NCI-H1436 treated with DMSO at 0.1 percent for 48 hours (cell line): ENCODE measurements at places on chromosomes 1 and 21.
A peak's percentile ranks its signal among the peaks of the same experiment; 100 is the strongest.

- DNase-seq, result no peak
Observed at GRCh38 chr1:172499636-172500141, 33.3 kb upstream of the SUCO start.

- no peak for DNase-seq
Observed at GRCh38 chr1:84353695-84354094, 44.6 kb upstream of the DNASE2B start.

GRCh38 chr1:26690576-26691031 lies 5.2 kb upstream of the ARID1A start:
- no peak for DNase-seq

DNA sequence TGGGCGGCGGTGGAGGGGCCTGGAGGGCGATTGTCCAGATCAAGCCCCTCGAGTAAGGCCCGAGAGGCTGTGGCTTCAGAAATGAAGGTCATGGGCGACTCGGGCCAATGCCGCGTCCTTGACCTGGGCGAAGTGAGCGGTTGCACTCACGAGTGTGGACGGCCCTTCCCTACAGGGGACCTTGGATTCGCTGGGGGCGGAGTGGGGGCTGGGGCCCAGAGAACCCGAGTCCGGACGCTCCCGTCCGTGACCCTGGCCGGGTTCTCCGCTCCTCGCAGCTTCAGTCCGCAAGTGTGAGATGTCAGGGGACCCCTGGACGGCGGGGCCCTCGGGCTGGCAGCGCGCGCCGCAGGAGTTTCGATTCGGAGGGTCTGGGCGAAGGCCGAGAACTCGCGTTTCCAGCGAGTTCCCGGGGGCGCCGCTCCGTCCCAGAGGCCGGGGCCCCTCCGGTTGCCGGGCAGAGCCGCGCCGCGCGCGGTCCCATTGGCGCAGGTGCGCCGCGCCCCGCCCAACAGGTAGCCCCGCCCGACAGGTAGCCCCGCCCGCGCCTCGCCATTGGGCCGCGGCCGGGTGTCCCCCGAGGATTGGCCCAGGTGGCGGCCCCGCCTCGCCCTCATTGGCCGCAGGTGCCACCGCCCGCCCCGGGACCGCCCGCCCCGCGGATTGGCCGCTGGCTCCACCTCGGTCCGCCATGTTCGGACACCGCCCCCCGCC lies at the start of gene PRKCZ:
TSS of gene PRKCZ (plus strand) at position 694 of the 714 bp plus-strand sequence. CDS start 220 bp downstream, outside the sequence.
- peak; percentile 4 for DNase-seq

DNA sequence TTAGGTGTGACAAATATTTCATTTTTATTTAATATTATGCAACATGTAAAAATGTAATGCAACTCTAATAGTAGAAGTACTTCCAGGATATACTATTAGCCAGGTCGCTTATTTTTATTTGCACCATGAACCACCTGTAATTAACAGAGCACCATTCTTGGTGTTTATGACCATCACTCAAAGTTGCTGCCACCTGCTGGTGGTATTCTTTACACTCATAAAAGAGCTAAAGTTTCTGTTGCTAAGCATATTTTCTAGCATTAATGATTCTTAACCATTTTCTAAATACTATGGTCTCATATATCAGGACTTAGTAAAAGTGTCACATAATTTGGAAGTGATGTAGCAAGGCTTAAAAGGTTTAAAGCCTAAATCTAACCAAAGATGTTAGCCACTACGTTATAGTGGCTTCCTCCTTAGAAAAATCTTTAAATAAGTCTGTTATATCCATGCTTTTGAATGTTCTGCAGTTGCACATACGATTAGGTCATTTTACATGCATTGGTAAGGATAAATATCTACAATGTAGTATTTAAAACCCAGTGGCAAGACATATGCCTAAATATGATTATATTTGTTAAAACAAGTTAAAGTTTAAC lies 244.5 kb downstream of the NEGR1 start:
- DNase-seq, result no peak

DNA sequence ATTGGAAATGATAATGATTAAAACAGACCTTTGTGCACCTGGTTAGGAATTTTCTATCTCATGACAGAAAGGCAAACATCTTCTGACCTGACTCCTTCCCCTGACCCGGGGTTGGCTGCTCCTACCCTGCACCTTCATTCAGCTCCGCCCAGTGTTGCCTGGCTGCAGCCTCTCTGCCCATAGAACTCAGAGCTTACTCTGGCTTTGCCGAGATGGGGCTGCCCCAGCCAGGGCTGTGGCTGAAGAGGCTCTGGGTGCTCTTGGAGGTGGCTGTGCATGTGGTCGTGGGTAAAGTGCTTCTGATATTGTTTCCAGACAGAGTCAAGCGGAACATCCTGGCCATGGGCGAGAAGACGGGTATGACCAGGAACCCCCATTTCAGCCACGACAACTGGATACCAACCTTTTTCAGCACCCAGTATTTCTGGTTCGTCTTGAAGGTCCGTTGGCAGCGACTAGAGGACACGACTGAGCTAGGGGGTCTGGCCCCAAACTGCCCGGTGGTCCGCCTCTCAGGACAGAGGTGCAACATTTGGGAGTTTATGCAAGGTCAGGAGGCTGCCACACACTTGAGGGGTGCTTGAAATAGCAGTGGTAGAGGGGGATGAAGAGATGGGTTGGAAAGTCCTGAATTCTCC lies at the start of gene DIO1:
TSS of gene DIO1 (plus strand) at position 189 of the 638 bp plus-strand sequence. CDS start at position 213, 24 bp downstream.
- DNase-seq, result no peak

- DNase-seq, result no peak
Observed at GRCh38 chr1:162384116-162384515, 2.6 kb downstream of the C1orf226 start.

- no peak for DNase-seq
Observed at GRCh38 chr1:205064301-205064700, 20.0 kb downstream of the TMEM81 start.

GRCh38 chr1:59006289-59006658 lies 222.4 kb upstream of the JUN start:
- DNase-seq, result no peak

- DNase-seq, result no peak
Observed at GRCh38 chr1:41496080-41497055, 11.9 kb upstream of the EDN2 start.

- DNase-seq, result no peak
Observed at GRCh38 chr1:182955596-182956588, 2.9 kb upstream of the SHCBP1L start.

GRCh38 chr1:164771619-164772361 lies 212.8 kb downstream of the PBX1 start:
- no peak for DNase-seq

- DNase-seq, result no peak
Observed at GRCh38 chr1:21149855-21150432, 26.8 kb downstream of the EIF4G3 start.

DNA sequence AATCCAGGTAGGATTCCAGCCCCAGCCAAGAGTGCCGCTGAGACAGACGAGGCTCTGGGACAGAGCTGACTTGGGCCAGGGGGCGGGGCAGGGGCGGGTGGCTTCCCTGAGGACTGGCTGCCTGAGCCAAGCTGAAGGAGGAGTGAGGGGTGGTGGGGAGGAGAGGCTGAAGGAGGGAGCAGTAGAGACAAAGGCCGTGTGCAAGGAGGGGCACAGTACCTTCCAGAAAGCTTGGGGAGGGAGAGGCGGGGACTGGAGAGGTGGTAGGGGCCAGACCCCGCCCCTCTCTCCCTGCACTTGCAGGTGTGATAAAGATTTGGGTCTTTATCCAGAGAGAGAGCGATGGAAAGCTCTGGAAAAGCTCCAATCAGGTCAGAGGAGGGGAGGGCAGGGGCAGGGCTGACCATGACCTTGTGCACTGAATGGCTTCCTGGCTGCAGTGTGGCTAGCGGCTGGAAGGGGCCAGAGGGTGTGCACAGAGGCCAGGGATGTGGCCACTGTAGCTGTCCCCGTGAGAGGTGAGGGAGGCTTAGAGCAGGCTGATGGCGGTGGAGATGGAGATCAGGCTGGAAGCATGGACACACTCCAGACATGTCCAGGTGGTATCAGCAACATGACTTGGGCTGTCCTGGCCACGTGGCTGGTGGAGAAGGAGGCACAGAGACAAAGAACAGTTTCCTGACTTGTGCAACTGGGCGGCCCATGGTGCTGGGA lies 6.7 kb upstream of the EPHA8 start:
- no peak for DNase-seq

GRCh38 chr1:78543941-78544643 lies 53.3 kb downstream of the PTGFR start:
- DNase-seq, result no peak

- DNase-seq, result no peak
Observed at GRCh38 chr1:244322791-244323521, 128.8 kb downstream of the ADSS2 start.

- no peak for DNase-seq
Observed at GRCh38 chr1:86068841-86069756, 87.5 kb downstream of the COL24A1 start.

GRCh38 chr1:228095161-228095560 lies 8.0 kb downstream of the C1orf35 start:
- no peak for DNase-seq

- DNase-seq, result no peak
Observed at GRCh38 chr1:97499667-97500066, 421.2 kb downstream of the DPYD start.

- no peak for DNase-seq
Observed at GRCh38 chr21:27812279-27812678, 845.4 kb upstream of the ADAMTS5 start.

DNA sequence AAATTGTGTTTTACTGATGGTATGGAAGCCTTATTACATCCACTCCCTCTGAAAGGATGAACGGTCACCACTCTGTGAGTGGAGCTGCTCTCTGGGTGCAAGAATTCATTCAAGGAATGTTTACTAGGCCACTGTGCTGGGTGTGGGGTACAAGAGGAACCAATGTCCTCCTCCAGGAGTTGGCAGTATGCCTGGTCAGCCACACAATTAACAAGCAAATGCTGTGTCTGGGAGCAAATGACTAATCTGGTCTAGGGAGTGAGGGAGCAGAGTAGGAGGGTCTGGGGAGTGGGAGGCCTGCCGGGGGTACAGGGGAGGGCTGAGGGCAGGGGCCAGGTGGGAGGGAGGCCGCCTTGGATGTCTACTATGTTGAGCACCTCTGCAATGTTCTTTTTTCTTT lies 27.2 kb upstream of the TDRD10 start:
- no peak for DNase-seq

DNA sequence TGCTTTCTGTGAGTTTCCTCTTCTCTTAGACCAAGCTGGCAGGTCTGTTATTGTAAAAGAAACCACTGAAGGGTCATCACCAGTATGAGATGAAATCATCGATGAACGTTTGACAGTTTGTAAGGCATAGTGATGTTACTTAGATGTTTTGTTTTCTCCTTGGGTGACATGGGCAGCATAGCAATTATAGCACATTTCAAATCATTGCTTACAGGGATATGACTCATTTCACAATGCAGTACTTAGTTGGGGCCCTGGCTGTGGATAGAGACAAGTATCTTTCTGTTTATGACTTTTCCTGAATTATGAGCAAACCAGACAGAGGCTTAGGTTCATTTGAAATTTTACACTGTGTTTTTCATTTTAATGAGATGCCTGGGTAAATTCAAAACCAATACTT lies 313.0 kb downstream of the RWDD3 start:
- no peak for DNase-seq

DNA sequence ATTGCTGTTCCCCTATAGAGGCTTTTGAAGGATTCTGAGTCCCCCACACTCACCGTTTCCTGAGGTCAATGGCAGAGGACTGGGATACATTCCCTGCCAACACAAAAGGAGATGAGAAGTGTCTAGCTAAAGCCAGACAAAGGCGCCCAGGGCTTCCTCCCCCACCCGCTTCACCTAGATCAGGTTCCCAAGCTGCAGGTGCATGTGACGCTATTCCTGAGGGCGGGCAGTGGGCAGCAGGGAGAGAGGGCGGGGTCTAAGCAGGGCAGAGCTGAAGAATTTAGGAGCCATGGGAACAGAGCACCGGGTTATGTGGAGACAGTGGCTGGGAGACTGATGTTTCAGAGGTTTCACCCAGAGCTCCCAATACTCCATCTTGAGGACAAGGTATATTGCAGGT lies 6.0 kb upstream of the ARHGEF2 start:
- no peak for DNase-seq

DNA sequence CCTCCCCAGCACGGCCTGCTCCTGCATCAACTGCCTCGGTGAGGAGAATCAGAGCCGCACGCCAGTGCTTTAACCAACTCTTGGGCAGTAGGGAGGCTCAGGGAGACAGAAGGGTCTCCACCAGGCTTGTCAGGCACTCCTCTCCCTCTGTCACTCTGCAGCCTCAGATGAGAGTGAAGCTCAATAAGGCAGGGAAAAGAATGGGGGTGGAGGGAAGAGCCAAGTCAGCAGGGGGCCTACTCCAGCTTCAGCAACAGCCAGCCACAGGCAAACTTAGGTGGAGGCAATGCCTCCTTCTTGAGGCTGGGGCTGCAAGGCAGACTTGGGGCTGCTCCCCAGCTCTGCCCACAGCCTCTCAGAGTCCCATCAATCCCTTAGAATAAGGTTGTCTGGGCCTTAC lies 51.8 kb upstream of the A3GALT2 start:
- no peak for DNase-seq

GRCh38 chr1:40621821-40622450 lies 43.5 kb downstream of the RIMS3 start:
- DNase-seq, result no peak

- no peak for DNase-seq
Observed at GRCh38 chr1:119662034-119662437, 14.0 kb upstream of the ZNF697 start.

DNA sequence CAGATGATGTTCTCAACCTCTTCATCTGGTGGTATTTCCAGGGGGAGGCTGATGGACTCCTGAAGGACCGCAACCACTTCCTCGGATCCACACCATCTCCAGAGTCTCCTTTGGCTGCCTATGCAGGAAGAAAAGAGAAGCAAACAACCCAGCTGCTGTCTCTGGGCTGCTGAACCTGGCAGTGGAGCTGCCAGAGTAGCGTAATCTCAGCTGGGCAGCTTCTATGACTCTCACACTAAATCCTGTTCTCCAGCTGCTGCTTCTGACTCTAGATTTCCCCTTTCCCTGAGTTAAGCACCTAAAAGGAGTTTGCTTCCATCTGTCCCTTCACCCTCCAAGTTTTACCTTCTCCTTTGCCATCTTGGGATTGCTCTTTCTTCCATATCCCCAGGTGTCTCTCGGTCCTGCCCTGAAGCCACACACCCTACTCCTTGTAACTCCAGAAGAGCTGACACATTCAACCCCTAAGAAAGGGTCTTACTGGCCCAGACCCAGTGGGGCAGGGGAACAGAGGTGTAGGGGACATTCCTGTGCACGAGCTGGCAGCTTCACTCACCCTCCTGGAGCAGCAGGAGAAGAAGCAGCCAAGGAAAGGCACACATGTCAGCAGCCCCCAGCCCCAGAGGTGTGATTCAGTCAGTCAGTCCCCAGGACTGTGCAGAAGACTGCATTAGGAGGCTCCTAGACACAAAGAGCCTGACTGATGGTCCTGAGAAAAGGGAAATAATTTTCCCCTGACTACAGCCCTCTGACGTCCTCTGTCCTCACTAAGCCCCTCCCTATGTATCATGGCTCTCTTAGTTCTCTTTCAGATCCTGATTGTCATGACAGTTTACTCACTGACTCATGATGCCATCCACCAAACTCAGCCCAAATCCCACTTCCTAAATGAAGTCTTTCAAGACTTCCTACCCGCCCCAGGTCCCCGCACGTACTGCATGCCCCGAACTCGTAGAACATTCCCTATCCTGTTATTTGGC lies at the start of gene SLAMF9:
TSS of gene SLAMF9 (minus strand) at position 702 of the 980 bp plus-strand sequence. CDS start at position 602, 100 bp downstream.
- DNase-seq, result no peak

- DNase-seq, result no peak
Observed at GRCh38 chr1:177561436-177561835, 390.7 kb downstream of the BRINP2 start.

- no peak for DNase-seq
Observed at GRCh38 chr1:101645810-101646209, 350.9 kb downstream of the OLFM3 start.
